ENCODE measurements at places on chromosomes 7 and 10.

DNA sequence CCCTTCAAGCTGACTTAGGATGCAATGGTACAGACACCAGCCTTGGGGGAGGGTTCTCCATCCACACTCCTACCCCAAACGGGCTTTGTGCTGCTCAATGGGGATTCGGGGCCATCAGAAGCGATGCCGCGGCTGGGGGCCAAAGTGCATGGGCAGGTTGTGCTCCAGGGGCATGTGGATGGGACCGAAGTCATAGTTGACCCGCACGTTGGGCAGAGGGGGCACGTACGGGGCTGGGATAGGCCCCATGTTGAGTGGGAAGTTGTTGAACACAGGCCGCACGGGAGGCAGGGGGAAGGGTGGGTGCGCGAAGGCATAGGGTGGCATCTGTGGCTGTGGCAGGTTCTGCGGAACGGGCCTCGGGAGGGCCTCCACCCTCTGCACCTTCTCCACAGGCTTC is 158.7 kb downstream of the RNF216 start:
- no peak for DNase-seq

- peak; percentile 2 for DNase-seq
Observed at GRCh38 chr10:98745645-98746044, 298.9 kb upstream of the HPS1 start.

- DNase-seq = no peak
Observed at GRCh38 chr10:86288695-86289576, 77.7 kb downstream of the GRID1 start.

- DNase-seq = no peak
Observed at GRCh38 chr10:34644224-34644623, 170.9 kb downstream of the PARD3 start.

DNA sequence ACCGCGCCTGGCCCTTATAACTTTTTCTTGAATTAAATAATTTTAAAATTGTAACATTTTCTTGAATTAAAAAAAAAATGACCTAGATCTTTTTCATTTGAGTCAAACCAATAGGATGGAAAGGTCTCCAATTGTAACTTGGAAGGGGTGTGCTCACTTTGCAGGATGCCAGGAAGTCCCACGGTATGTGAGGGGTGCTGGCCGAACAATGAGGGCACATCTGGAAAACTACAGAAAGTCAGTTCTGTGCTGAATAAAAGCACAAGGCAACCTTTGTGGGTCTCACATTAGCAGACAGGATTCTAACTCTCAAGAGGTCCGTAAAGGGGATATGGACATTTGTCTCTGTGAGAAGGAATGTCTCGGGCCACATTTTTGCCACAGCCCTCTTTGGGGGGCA is 52.8 kb upstream of the PDLIM1 start:
- DNase-seq = no peak

- DNase-seq = no peak
Observed at GRCh38 chr7:73921623-73922528, 60.9 kb downstream of the TMEM270 start.

- no peak for DNase-seq
Observed at GRCh38 chr7:158655507-158655906, 49.1 kb downstream of the NCAPG2 start.

DNA sequence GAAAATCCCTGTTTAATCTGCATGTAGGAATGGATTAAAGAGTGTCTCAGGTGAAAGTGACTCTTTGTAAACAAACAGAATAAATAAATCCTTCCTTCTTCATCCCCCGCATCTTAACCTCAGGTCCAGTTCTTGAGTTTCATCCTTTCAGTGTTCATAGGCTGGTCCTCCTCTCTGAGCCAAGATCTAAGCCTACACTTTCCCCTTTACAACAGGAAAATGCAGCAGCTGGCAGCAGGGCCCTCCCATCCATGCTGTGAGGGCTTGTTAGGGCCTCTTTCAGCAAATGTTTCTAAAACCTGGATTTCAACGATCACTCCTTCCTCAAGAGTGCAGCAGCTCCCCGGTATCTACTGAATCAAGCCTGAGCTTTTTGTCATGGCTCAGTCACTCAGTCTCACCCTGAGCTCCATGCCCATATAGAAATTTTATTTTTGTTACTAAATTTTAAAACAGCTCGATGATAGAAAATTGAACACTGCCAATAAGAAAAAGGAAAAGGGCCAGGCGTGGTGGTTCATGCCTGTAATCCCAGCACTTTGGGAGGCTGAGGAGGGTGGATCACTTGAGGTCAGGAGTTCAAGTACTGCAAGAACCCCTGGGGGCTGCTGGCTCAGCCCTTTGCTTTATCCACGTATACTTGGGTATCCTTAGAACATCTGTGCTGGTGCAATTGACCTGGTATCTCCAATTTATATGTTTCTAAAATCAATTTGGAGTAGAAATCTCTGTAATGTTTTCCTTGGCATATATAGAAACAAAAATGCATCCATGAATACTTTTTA is 15.6 kb downstream of the BLNK start:
- DNase-seq = no peak

DNA sequence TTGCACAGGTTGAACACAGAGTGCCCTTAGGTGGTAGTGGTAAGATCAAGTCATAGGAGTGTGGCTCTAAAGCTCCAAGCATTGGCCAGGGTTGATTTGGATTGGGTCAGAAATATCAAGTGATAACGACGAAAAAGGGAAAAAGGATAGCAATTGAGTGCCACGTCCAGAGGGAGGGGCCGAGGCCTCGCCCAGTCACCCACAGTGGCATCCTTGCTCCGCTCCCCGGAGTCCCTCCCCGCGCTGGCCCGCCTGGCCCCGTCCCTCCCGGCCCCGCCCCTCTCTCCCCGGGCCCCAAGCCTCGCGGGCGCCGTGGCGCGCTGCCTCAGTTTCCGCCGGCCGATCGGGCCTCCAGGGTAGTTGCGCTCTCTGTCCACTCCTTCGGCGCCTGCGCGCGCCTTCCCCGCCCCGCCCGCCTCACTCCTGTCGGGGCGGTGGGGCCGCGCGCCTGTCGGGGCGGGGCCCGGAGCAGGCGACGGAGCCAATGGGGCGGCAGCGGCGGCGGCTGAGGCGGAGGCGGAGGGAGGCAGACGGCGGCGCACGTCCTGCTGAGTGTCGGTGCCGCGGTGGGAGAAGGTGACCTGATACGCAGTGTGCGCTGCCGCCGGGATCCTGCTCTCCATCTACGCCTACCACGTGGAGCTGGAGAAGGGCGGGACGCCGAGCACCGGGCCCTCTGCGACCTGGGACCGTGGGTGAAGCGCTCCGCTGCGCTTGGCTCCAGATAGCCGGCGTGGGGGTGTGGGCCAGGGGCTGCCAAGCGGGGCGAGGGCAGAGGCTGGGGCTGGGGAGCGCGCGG is 209.1 kb upstream of the ZNF722 start:
- no peak for DNase-seq

DNA sequence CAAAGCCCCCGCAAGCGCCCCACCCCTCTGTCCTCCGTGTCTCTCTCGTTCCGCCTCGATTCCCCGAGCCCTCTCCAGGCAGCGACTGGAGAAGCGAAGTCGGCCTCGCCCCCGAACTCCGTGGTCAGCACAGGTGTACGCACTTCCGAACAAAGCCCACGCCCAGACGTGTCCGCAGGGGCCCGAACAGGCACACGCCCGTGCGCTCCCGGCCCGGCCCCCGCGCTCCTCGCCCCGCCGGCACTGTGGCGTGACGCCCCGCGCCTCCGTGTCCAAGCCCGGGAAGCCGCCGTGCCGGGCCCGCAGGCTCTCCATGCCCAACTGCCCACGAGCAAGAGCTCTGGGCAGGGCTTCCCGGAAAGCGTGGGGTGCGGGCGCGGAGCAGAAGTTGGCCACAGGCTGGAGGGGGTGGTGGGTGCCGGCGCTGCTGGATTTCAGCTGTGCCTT is 662 bp downstream of the NRCAM start:
- no peak for DNase-seq

- no peak for DNase-seq
Observed at GRCh38 chr7:98235901-98236300, 16.1 kb downstream of the TECPR1 start.
